ENCODE measurements at places on chromosomes 3 and 15.

- no peak for DNase-seq
Measured at GRCh38 chr3:142808103-142808917, 80.6 kb downstream of the PCOLCE2 start.

DNA sequence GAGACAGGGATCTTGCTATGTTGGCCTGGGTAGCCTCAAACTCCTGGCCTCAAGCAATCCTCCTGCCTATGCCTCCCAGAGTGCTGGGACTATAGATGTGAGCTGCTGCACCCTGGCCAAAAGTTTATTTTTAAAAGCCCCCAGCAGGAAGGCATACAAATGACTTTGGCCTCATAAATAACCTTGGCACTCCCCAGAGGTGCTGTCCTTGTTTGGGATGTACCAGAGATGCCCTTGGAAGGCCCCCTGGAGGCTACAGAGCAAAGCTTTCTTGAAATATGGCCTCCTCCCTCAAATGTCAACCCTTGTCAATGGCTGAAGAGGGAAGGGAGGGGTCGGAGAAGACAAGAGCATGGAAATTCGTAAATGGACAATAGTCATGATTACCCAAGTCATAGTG, 14.0 kb upstream of the RTP3 start:
- no peak for DNase-seq

DNA sequence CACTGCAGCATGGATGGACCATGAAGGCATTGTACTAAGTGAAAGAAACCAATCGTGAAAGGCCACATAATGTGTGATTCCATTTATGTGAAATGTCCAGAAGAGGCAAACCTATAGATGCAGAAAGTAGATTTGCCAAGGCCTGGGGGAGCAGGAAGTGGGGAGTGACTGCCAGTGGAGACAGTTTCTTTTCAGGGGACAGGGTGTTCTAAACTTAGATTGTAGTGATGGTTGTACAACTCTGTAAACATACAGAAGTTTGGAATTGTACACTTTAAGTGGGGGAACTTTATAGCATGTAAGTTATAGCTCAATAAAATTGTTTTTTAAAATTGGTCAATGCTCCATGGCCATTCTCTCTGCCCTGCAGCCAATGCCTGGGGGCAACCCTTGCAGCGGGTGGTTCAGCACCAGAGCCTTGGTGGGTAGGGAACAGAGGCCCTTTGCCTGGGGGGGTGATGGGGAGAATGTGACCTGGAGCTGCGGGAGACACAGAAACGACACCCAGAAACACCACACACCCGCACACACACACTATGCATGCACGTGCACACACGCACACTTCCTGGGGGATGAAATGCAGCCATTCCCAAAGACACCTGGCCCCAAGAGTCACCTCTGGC, 43.1 kb downstream of the DNAJB8 start:
- DNase-seq = no peak

DNA sequence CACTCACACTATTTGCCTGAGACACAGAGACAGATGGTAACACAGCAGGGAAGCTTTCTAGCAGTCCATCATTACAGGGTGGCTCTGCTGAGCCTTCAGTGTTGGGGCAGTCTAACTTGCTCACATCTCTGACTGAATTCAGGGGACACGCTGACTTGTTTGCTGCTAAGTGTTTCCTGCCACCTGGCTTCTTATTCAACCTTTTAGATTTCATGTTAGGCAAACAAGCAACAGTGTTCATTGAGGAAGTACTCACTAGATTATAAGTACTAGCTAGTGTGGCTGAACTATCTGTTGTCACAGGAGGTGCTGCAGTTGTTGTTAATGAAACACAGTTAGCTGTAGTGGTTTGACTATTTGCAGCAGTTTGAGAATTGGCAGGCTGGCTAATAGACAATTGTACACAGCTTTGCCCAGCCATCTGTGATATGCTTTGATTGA, 37.3 kb downstream of the USF3 start:
- no peak for DNase-seq

- no peak for DNase-seq
Measured at GRCh38 chr15:78642331-78642730, 1.3 kb upstream of the CHRNB4 start.

DNA sequence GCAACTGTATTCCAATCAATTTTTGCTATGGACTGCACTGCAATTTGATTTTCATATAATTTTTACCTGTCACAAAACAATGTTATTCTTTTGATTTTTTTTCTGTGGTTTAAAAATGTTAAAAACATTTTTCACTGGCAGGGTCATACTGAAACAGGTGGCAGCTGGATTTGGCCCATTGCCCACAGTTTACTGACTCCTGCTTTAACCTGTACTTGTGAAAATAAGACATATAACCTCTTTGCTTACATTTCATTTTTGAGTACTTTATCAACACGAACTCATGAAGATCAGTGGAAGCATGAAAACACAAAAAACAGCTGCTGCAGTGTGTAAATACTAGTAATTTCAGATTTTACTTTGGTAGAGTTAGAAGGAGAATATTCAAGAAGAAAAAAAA, 313.1 kb downstream of the WDR72 start:
- no peak for DNase-seq

DNA sequence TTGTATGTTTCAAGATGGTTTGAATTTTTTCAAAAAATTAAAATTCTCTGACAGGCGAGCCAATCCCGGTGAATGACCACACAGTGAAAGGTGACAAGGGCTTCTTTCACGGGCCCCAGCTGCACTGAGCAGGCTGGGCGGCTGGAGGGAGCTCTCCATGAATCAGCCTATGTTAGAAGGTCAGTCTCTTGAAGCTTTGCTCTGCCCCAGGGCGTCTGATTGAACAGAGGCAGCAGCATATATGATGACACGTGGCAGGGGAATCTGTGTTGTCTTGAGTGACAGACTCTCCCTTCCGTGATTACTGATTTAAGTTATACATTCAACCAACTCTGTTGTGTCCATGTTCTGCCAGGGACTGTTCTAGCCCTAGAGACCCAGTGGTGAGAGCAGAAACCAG, 51.5 kb downstream of the ISG20 start:
- no peak for DNase-seq

DNA sequence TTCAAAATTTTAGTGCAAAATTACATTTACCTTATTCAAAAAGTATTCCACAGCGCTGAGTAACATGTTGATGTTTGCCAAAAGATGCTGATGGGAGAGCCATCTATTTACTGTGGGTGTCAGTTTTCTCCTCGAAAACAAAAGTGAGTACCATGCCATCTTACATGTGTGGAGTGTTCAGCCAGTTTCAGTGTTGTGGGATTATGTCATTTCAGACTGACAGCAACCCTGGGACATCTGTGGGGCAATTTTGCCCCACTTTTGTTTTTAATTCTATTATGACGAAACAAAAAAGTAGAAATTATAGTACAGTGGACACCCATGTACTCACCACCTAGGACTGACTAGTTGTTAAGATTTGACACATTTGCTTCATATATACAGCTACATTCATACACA, 19.6 kb downstream of the SLCO3A1 start:
- DNase-seq = no peak

GRCh38 chr3:152019508-152019907, 146.1 kb downstream of the SUCNR1 start:
- no peak for DNase-seq

- DNase-seq = no peak
Measured at GRCh38 chr3:29561651-29562149, 280.8 kb downstream of the RBMS3 start.

GRCh38 chr15:78263907-78264303, 457 bp upstream of the DNAJA4 start:
- no peak for DNase-seq

GRCh38 chr3:152719264-152719663, 115.7 kb upstream of the P2RY1 start:
- DNase-seq = no peak

Measured in activated CD8-positive, alpha-beta memory T cell treated with anti-CD3 and anti-CD28 coated beads for 4 hours (primary cell).